CD4-positive, alpha-beta memory T cell (primary cell): ENCODE measurements at places on chromosomes 11 and 22.
A peak's percentile ranks its signal among the peaks of the same experiment; 100 is the strongest.

- no peak for DNase-seq
These were observed 378.4 kb upstream of the PITPNB start for GRCh38 chr22:28297504-28297903.

GRCh38 chr22:35315141-35315854 lies 15.6 kb downstream of the TOM1 start:
- DNase-seq: no peak

DNA sequence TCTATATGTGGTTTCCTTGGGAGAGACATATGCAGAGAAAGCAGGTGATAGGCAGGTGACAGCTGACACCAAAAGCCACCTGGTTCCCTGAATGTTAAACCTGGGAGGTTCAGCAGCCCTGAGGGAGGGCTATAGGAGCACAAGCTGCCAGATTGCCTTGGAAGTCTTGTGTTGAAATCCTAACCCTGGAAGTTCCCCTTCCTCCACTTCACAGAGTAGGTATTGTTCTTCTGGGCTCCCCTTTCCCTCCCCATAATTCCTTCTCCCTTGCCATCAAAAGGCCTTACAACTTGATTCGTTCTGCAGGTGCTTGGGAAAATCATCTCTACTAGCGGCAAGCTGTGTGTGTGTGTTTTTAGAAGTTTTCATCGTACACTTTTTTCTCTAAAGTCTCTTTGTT lies 5.4 kb downstream of the LDLRAD3 start:
- DNase-seq: no peak

DNA sequence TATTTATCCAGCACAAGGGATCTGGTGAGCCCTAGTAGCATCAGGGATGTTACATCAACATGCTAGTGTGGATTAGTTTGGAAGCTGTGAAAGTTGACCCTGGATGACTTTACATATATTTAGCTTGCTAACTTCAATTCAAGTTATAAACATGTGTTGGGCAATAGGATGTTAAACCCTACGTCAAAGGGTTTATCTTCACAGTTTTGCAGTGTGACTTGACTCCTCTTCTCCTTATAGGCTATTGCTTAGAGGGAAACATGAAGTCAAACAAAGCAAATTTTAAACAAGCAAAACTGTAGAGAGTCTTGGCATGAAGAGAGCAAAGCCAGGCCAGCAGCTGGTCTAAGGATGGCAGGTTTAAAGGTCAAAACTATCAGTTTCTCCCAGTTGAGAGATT lies 11.3 kb upstream of the CTSC start:
- no peak for DNase-seq

- DNase-seq: no peak
These were observed 162.5 kb downstream of the ETS1 start for GRCh38 chr11:128424851-128425285.

DNA sequence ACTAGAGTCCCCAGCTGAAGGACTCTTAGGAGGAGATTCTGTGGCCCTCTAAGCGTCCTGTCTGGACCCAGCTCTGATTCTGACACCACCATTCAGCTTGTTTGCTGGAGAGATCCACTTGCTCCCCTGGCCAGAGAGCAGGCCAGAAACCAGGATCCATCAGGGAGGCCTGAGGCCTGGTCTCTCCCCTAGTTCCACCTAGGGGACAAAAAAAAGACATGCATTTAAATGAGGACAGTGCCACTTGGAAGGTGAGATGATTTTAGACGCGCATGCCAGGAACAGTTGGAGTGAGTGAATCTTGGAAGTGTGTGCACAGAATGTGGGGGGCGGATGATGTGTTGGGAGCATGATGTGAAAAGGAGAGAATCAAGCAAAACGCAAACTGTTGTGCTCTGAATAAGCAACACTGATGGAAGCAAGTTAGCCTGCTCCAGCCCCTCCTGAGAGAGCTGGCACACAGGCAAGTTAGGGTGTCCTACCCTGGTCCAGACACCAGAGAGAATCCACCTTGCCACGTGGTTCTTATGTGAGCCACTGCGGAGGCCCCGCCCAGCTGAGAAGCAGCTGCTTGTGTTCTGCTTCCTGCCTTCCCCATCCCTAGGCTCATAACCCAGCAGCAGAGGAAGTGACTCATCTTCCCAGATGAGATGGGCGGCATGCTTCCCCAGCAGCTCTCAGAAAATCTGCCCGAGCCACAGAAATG lies 8.0 kb upstream of the SLCO2B1 start:
- DNase-seq: peak; percentile 45

DNA sequence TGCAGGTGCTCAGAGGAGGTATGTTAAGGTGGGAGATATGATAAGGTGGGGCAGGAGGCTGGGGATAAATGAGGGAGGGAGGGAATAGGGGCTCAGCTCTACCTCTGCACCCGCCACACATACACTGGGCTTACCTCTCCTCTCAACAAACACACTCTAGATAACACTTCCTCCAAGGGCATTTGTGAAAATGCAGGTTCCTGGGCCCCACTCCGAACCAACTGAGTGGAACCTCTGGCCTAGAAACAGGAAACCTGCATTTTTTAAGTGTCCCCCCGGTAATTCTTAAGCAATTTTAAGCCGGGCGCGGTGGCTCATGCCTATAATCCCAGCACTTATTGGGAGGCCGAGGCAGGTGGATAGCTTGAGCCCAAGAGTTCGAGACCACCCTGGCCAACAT lies 46.5 kb upstream of the CD5 start:
- no peak for DNase-seq
